Substantia nigra (tissue), 51 donors: ENCODE measurements at places on chromosomes 2 and 18.

DNA sequence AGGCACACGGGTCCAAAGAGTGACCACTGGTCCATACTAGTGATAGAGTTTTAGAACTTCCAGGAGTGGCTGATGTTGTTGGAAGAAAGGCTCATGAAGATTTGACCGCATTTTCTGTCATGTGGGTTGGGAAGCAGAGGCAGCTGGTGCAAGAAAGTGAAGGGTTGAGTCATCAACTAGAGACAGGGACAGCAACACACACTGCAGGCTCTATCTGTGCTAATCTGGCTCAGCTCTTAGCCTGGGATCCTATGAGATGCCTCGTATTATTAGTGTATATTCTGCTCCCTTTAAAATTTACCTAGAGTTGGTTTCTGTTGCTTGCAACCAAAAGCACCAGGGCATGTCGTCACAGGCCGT is 2.5 kb upstream of the SH3RF3 start:
- no peak for DNase-seq

GRCh38 chr2:164091673-164092072 is 355.9 kb upstream of the FIGN start:
- no peak for DNase-seq

- no peak for DNase-seq
Observed at GRCh38 chr18:47263430-47264307, 12.2 kb upstream of the SKOR2 start.

DNA sequence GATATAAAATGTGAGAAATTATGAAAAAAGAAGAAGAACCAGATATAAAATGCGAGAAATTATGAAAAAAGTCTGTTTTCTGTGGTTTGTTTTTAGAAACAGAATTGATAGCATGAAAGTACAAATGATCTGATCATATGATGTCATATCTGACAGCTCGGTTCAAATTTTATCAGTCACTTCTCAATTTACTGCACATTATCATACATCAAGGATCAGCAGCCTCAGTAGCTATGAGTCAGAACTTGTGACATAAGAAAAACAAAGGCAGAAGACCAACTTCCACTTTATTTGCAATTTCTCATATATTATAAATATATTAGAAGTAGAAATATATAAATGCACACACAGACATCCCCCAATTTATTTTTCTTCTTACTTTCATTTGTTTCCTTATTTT is 634.0 kb downstream of the LRP1B start:
- DNase-seq = no peak

GRCh38 chr18:8468921-8469335 is 140.3 kb upstream of the RAB12 start:
- no peak for DNase-seq

DNA sequence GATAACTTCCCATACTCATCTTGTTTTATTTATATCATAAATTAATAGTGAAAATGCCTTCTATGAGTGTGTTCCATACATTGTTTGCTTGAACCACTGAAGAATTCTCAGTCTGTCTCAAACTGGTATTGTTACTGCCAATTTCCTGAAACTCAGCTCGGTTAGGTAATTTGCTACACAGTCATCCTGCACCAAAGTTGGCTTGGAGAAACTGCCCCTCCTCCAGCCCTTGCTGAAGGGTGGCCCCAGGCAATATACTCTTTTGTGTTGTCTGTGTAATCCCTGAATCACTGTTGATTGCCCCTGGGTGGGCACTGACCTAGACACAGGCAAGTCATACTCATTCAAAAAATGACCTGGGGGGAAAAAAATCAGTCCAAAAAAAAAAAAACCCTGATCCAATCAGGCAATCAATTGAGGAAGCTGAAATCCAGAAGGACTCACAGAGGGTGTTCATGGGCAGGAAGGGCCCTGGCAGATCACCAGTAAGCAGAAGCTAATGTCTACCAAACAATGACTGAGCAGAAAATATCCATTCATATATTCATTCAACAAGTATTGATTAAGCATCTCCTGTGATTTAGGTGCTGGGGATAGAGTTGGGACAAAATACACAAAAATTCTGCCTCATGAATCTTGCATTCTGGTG is 3.8 kb upstream of the SESTD1 start:
- no peak for DNase-seq

DNA sequence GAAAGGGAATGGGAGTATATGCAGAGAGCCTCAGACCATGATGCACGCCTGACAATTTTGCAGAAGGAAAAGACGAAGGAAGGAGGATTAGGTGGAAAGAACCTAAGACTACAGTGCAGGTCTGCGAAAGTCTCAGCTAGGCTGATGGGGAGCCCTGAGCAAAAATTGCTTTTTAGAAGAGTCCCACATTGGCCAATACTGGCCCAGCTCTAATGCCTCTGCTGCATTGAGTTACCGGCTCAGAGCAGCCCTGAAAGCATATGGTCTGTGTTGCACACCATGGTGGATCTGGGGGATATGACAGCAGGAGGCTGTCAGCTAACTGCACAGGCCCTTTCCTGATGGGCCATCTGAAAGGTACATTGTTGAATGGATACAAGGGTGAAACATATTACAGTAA is 48.3 kb upstream of the CAVIN2 start:
- DNase-seq = no peak

- DNase-seq = peak; percentile 22
Observed at GRCh38 chr18:21955757-21956652, 213.4 kb upstream of the GATA6 start.

DNA sequence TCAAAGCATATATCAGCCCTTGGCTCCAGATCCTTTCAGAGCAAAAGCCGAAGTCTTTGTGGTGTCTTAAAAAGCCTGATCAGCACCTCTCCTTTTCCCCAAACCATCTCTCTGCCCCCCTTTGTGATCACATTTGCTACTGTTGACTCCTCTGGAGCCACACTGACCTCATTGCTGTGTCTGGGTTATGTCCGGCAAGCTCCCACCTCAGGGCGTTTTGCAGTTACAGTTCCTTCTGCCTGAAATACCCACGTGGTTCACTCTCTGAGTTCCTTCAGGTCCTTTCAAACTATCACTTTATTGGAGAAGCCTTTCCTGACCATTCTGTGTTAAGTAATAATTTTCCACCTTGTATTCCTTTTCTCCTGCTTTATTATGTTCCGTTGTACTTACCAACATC is 11.8 kb downstream of the C2orf69 start:
- no peak for DNase-seq
